ENCODE measurements at places on chromosomes 2 and 18. TPM values are rescaled to one million over a fixed set of nuclear protein-coding genes. Genes with fewer than 3 reads are reported as not detected.

- H3K27ac ChIP-seq = no peak overlapping the region
- peak; percentile 63 for DNase-seq
- H3K4me3 ChIP-seq = no peak overlapping the region
- H3K27me3 ChIP-seq = no peaks in the 10 kb centered on the region
- H3K4me1 ChIP-seq = peaks cover 7% of the 10 kb centered on the region
- H3K36me3 ChIP-seq = no peaks in the 10 kb centered on the region
Measured at GRCh38 chr2:234335661-234336228, 161.1 kb downstream of the ARL4C start.

- H3K36me3 ChIP-seq = no peaks in the 10 kb centered on the region
- no peak overlapping the region for H3K4me3 ChIP-seq
- no peak for DNase-seq
- peaks cover 11% of the 10 kb centered on the region for H3K4me1 ChIP-seq
- H3K27me3 ChIP-seq = no peaks in the 10 kb centered on the region
- H3K27ac ChIP-seq = no peak overlapping the region
Measured at GRCh38 chr2:30373881-30374302, 73.2 kb upstream of the LCLAT1 start.

GRCh38 chr2:16043192-16043591, 102.8 kb downstream of the MYCN start:
- no peak for DNase-seq
- H3K27me3 ChIP-seq = no peaks in the 10 kb centered on the region
- no peaks in the 10 kb centered on the region for H3K4me1 ChIP-seq
- no peak overlapping the region for H3K4me3 ChIP-seq
- no peak overlapping the region for H3K27ac ChIP-seq

Gene FOXD4L1
- total RNA-seq = not detected

DNA sequence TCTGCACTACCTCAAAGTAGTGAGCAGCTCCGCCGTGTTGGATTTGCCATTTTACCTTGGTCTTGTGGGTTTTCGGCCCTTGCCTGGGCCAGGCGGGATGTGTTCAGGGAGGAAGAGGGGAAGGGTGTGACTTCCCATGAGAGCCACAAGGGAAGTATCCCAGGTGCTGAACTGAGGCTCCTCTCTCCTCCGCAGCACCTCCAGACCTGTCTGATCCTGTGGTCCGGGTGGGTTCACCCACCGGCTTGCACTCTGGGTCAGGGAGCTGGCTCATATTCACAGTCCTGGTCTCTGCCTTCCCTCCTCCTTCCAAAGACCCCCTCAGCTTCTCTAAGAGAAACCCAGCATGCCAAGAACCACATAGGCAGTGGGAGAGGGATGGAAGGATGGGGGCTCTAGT, 235.8 kb downstream of the SEPTIN10 start:
- H3K4me3 ChIP-seq = no peak overlapping the region
- peaks cover 12% of the 10 kb centered on the region for H3K4me1 ChIP-seq
- H3K27ac ChIP-seq = no peak overlapping the region
- no peak for DNase-seq
- no peaks in the 10 kb centered on the region for H3K36me3 ChIP-seq

Gene GPR17
- total RNA-seq = not detected

DNA sequence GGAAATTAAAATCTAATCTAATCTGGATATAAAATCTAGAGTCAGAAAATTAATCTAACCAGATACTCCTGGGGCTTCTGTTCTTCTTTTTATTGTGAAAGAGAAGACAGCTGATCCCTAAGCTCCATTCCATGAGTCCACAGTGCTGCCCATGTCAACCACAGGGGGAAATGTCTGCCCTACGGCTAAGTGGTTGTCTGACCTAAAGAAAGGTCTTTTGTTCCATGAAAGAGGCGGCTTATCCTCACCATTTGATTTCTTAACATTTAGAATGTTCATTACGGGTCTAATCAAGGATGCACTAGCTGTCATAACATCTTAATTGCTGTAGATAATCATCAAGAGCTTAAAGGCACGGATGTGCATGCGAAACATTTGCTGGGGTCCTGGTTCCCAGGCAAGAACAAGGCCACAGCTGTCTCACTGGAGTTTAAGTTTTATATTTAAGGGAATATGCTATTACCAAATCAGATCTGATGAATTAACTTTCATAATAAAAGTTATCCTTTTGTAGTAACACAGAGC, 162.6 kb downstream of the PAX3 start:
- no peaks in the 10 kb centered on the region for H3K4me1 ChIP-seq
- no peaks in the 10 kb centered on the region for H3K36me3 ChIP-seq
- H3K27ac ChIP-seq = no peak overlapping the region
- no peaks in the 10 kb centered on the region for H3K27me3 ChIP-seq

GRCh38 chr2:64829525-64829924, 159.7 kb upstream of the SLC1A4 start:
- no peaks in the 10 kb centered on the region for H3K27me3 ChIP-seq
- H3K4me1 ChIP-seq = no peaks in the 10 kb centered on the region
- DNase-seq = no peak
- no peak overlapping the region for H3K4me3 ChIP-seq

- H3K27ac ChIP-seq = no peak overlapping the region
- H3K27me3 ChIP-seq = no peaks in the 10 kb centered on the region
- DNase-seq = no peak
- no peak overlapping the region for H3K4me3 ChIP-seq
- no peaks in the 10 kb centered on the region for H3K4me1 ChIP-seq
- no peaks in the 10 kb centered on the region for H3K36me3 ChIP-seq
Measured at GRCh38 chr2:189829102-189829833, 45.0 kb downstream of the PMS1 start.

DNA sequence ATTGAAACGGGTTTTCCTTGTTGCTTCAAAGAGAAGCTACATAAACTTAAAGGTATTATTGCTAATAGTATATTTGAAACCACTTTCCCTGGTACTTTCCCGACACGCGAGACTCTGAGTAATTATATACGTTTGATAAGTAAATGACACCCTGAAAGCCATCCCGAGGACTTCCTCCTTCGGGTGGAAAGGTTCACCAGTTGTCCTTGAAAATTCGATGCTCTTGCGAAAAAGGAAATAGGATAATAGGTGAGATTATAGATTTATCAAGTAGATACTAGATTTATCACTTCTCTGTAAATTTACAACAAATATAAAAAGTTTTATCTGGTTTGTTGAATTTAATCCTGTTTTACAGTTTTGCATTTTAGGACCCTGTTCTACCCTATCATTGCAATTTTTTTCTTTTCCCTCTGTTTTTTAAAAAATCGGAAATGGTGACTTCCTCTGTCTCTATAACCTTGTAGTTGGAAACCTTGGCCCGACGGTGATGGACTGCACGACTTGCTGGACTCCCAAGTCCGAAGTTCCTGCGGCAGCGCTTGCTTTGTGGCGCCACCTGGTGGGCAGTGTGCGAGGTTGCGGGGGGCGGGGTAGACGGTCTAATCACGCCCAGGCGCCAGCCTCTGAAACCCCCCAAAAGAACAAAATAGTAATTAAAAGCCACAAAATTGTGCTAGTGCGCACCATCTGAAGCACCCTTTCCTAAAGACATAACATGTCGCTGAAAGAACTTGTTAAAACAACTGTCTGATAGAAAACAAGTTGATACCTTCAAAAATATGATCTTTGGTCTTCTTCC, 972 bp upstream of the DLX2 start:
- H3K4me3 ChIP-seq = no peak overlapping the region
- DNase-seq = peak; percentile 67
- peaks cover 27% of the 10 kb centered on the region for H3K4me1 ChIP-seq
- H3K27me3 ChIP-seq = peaks cover 70% of the 10 kb centered on the region
- no peaks in the 10 kb centered on the region for H3K36me3 ChIP-seq

- no peaks in the 10 kb centered on the region for H3K27me3 ChIP-seq
- no peak for DNase-seq
- no peak overlapping the region for H3K27ac ChIP-seq
- H3K4me1 ChIP-seq = no peaks in the 10 kb centered on the region
- no peak overlapping the region for H3K4me3 ChIP-seq
Measured at GRCh38 chr18:32261003-32261402, 71.2 kb downstream of the MEP1B start.

DNA sequence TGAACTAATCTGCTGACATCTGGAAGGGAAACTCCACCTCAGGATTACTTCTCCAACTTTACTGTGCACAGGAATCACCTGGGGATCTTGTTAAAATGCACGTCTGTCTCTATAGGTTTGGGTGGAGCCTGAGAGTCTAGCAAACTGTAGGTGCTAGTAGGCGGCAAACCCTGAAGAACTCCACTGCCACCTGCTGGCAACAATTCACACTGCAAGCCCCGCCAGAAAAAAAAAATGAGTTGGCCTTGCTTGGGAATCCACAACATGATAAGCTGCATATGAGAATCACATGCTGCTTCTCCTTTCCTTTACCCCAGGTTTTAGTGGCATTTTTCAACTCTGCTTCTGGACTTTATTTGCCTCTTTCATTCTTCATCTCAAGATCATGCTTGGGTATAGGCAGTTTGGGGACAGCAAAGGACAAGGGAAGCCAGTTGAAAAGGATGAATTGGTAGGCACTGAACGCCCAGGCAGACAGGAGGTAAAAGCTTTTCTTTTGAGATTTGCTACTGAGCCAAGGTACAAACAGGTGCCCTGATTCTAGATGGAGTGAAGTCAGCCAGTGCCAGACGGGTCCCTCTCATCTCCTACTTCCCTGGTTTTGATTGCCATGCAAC, 88.8 kb downstream of the VIT start:
- peak; percentile 34 for DNase-seq
- no peak overlapping the region for H3K4me3 ChIP-seq
- H3K4me1 ChIP-seq = no peaks in the 10 kb centered on the region
- H3K27me3 ChIP-seq = no peaks in the 10 kb centered on the region

DNA sequence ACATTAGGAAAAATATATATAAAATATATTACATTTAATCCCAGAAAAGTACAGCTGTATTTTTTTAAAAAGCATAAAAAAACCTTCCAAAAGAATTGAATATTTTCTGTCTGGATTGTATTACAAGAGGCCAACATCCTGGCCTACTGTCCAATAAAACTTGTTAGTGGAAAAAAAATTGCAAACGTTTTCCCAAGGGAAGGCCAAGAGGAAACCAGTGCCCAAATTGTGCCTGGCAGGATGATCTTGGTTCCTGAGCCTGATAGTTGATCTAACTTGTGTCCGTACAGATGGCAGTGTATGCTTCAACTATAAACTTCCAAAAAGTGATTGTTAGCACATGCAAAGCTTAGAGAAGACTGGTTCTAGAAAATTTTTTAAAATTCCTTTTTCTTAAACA, 90.6 kb upstream of the LPIN2 start:
- H3K27ac ChIP-seq = no peak overlapping the region
- no peak for DNase-seq
- no peaks in the 10 kb centered on the region for H3K36me3 ChIP-seq
- no peaks in the 10 kb centered on the region for H3K27me3 ChIP-seq

DNA sequence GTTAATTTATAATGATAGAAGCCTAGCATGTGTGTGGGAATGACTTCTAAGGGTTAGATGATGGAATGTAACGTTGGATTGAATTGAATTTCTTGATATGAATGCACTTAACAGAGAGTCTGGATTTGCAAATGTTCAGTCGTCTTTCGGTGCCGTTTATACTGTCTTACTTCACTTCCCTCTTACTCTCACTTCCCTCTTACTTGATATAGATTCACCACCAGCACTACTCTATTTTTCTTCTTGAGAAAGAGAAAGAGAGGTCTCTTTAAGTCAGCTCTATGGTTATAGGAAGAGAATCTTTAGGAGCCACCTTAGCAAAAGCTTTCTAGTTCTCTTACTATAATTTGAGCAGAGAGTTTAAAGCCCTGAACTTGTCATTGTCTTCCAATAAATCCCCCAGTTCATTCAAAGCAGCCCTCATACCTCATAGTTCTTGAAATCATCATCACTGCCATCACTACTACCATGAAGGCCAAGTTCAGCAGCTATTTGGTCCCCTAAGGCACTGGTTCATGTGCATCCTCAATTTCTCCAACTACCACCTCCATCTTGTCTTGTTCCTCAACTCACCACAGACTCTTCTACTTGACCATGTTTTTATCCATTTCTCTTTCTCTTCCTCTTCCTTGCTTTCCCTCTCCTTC, 501.7 kb upstream of the TCF4 start:
- no peaks in the 10 kb centered on the region for H3K36me3 ChIP-seq
- no peaks in the 10 kb centered on the region for H3K4me1 ChIP-seq
- H3K27me3 ChIP-seq = no peaks in the 10 kb centered on the region
- no peak for DNase-seq
- no peak overlapping the region for H3K4me3 ChIP-seq

DNA sequence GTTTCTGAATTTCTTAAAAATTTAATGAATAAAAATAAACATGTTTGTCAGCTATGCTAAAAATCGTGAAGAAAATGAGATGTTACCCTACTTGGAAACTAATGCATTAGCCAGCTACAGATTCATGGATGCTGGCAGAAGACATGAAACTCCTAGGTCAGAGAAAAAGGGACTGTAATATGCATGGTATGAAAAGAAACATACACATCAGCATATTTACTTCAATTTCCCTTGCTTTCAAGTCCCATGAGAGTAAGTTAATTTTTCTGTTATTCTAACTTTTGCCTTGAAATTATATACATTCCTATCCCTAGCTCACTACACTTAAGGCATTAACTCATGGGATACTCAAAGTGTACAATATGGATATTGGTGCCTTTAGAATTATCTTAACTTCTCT, 2041.4 kb upstream of the LRRTM1 start:
- H3K4me3 ChIP-seq = no peak overlapping the region
- no peaks in the 10 kb centered on the region for H3K36me3 ChIP-seq
- no peak overlapping the region for H3K27ac ChIP-seq
- DNase-seq = no peak

GRCh38 chr2:126653109-126653508, 2.8 kb upstream of the GYPC start:
- no peak overlapping the region for H3K4me3 ChIP-seq
- no peaks in the 10 kb centered on the region for H3K36me3 ChIP-seq
- no peak for DNase-seq
- H3K4me1 ChIP-seq = peaks cover 10% of the 10 kb centered on the region

DNA sequence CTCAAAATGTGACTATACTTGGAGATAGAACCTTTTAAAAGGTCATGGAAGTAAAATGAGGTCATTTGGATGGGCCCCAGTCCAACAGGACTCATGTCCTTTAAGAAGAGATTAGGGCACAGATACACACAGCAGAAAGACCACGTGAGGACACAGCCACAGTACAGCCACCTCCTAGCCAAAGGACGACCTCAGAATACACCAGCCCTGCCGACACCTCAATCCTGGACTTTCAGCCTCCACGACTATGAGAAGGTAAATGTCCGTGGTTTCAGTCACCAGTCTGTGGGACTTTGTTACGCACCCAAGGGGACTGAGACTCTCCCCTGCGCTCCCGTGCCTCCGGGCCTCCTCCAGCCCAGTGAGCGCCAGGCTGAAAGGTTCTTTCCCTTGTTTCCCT, 30.2 kb upstream of the HPCAL1 start:
- H3K4me3 ChIP-seq = no peak overlapping the region
- no peak overlapping the region for H3K27ac ChIP-seq
- H3K36me3 ChIP-seq = no peaks in the 10 kb centered on the region
- DNase-seq = no peak
